ENCODE measurements at places on chromosomes 7 and 10. TPM values are rescaled to one million over a fixed set of nuclear protein-coding genes. Genes with fewer than 3 reads are reported as not detected.

The AMPH gene
- polyA plus RNA-seq = 3.1 TPM

The FGL2 gene
- polyA plus RNA-seq = 7.5 TPM

The PTN gene
- 28.9 TPM for polyA plus RNA-seq

The MMRN2 gene
- polyA plus RNA-seq = 3.1 TPM

The PTPRZ1 gene
- polyA plus RNA-seq = 2.7 TPM

The ADIRF gene
- 96.4 TPM for polyA plus RNA-seq

The FGF8 gene
- not detected for polyA plus RNA-seq

The MINDY4 gene
- 1.6 TPM for polyA plus RNA-seq

The OAT gene
- polyA plus RNA-seq = 94.9 TPM

The ETV1 gene
- 2.3 TPM for polyA plus RNA-seq

The ZNF804B gene
- not detected for polyA plus RNA-seq

The NSUN6 gene
- polyA plus RNA-seq = 3.7 TPM

The ANKRD30A gene
- not detected for polyA plus RNA-seq

The CABCOCO1 gene
- 2.1 TPM for polyA plus RNA-seq

The CALHM1 gene
- not detected for polyA plus RNA-seq

The SPDYE11 gene
- not detected for polyA plus RNA-seq

The SPACDR gene
- 0.65 TPM for polyA plus RNA-seq

The CHAT gene
- not detected for polyA plus RNA-seq

The VPS50 gene
- 4.7 TPM for polyA plus RNA-seq

The CLDN15 gene
- 7.6 TPM for polyA plus RNA-seq

The HABP2 gene
- 5.3 TPM for polyA plus RNA-seq

The SH2D4B gene
- polyA plus RNA-seq = not detected

The LIPJ gene
- polyA plus RNA-seq = 0.55 TPM

The TMEM270 gene
- not detected for polyA plus RNA-seq

The ARHGAP19 gene
- 2.5 TPM for polyA plus RNA-seq

The TFEC gene
- polyA plus RNA-seq = 0.76 TPM

The HOXA3 gene
- 4.8 TPM for polyA plus RNA-seq
